ENCODE measurements at places on chromosomes 7 and 10.

DNA sequence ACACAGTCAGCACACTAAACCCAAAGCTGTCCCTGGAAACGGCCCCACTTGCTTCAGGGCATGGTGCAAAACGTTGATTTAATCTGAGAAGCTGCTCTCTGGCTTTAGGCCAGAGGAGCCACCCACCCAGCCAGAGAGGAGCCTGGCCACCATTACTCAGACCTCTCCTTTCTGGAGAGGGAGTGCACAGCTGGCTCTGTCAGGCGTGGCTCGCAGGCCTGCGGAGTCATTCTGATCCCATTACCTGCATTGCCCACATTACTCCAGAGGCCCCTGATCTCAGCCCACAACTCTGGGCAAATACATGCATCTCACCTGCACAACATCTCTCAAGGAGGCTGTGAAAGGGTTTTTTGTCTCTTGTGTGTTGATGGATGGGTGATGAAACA is 370.0 kb upstream of the IGFBP3 start:
- DNase-seq = no peak

GRCh38 chr10:122054048-122055025 is 65.4 kb downstream of the TACC2 start:
- DNase-seq = no peak

DNA sequence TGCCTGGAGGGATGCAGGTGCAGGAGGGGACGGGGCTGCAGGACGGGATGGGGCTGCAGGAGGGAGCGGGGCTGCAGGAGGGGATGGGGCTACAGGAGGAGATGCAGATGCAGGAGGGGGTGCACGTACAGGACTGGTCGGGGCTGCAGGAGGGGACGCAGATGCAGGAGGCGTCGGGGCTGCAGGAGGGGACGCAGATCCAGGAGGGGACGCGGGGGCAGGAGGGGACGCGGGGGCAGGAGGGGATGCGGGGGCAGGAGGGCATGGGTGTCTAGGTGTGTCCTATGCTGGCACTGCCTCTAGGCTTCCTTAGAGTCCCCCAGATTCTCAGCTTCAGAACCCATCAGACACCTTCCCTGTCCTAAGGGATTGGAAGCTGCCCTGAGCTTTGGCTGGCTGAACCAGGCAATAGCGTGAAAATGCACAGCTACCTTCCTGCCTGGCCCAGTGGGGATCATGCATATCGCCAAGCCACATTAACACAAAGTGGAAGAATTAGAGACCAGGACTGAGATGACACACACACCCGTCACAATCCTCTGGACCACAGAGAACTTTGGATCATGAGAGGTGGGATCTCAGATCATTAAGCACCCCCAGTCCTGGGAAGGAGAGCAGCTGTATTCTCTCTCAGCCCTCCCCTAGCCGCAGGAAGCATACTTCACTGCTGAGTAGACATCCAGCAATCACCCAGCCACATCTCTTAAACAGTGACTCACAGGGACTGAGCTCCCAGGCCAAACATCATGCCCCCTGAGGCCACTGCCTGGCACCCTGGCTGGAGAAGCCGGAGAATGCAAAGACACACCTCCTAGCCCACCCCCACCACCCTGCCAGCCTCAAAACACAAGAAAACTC is 67.3 kb downstream of the VWA2 start:
- DNase-seq = no peak

- DNase-seq = no peak
Measured at GRCh38 chr10:93077860-93078337, 4.2 kb downstream of the CYP26A1 start.

GRCh38 chr10:52387744-52388143 is 73.7 kb downstream of the DKK1 start:
- no peak for DNase-seq

GRCh38 chr7:85823396-85824080 is 636.7 kb upstream of the SEMA3D start:
- DNase-seq = no peak

- DNase-seq = no peak
Measured at GRCh38 chr10:9823268-9823930, 1194.3 kb upstream of the CELF2 start.
